ENCODE measurements at places on chromosomes 16 and 17.
A peak's percentile ranks its signal among the peaks of the same experiment; 100 is the strongest.

GRCh38 chr17:59542960-59543635 is 22.3 kb upstream of the DHX40 start:
- DNase-seq = no peak

DNA sequence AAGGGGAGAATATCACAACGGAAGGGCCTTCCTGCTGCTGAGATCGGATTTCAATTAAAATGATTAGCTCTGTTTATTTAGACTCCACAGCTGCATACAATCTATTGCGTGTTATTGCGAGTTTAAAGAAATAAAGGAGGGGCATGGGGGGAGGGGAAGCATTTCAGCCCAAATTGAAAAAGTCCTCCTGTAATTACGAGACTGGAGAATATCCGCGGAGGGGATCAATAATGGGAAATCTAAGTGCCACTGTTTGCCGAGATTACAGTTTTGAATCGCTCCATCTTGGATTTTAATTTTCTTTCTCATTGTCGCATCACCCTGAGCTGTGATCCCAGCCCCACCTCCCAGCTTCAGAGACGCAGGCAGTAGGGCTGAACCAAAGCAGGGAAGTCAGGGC is 15.7 kb upstream of the RPL38 start:
- no peak for DNase-seq

DNA sequence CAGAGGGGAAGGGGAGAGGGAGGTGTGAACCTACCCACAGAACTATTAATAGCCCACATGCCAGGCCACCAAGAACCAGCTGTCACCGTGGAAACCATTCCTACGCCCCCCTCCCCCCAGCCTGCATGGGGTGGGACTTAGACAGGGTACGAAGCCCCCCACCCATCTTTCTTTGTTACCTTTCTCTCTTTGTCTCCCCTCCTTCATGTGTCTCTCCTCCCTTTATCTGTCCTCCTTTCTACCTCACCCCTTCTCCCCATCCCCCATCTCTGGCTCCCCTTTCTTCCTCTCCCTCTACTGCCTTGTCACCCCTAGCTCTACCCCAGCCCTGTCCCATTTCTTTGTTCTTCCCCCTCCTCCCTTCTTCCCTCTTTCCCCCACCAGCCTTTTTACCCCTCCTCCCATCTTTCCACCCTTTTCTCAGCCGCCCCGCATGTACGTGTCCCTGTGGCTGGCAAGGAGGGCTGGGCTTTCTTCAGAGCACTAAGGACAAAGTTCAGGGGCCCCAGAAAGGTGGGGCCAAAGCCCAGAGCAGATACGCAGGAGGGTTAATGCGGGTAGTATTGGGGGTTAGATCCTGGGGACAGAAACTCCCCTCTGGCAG is 8.0 kb downstream of the THRA start:
- no peak for DNase-seq

DNA sequence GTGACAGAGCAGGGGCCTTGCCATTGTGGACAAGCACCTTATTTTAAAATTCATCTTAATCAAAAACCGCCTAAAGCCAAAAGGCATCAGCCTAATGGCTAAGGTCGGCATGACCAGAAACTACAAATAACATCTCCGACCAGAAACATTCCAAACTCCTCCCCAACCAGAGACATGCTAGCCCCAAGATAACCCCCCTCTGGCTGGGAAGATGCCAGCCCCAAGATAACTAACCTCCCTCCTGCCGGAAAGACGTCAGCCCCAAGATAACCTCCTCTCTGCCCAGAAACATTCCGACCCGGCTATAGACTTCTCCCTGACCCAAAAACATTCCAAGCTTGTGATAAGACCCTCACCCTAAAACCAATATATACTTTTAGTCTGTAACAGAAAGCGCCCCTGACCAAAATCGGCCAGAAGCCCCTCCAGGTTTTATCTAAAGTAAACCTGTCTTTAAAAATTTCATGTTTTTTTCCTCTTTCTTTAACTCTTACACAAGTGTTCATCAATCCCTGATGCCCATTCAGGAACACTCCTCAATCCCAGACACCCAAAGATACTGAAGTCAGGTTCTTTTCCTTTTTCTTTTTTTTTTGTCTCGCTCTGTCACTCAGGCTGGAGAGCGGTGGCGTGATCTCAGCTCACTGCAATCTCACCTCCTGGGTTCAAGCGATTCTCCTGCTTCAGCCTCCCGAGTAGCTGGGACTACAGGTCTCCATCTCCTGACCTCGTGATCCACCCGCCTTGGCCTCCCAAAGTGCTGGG is 32.7 kb downstream of the TLE7 start:
- no peak for DNase-seq

DNA sequence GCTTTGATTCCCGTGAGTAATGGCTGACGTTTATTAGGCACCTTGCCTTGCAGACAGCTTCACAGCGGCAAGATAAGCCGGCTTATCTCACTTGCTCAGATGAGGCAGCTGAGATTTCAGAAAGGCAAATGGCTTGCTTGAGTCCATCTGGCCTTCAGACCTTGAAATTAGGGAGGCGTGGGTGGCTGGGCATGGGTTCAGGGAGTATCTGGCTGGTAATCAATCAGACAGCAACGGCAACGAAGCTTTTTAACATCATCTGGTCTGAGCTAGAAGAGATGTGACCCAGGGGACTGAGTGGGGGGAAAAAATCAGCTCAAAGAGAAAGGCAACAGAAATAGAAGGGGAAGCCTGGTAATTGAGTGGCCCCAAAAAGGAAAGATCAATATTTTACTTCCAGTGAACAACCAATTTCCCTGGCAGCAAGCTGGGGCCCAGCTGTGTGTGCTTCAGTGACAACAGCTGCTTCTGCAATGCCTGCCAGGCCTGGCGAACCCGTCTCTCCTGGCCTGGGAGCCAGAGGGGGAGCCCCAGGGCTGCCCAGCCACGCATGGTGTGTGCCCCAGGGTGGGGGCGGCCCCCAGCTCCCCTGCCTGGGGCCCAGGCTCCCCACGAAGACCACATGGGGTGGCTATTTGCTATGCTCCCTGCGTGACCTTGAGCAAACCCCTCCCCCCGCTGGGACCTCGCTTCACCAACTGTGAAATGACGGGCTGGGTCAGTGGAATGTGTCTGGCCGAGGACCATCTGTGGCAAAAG is 34.0 kb downstream of the RAB11FIP4 start:
- DNase-seq = no peak

GRCh38 chr16:2966043-2966807 is 2.1 kb downstream of the KREMEN2 start:
- no peak for DNase-seq

DNA sequence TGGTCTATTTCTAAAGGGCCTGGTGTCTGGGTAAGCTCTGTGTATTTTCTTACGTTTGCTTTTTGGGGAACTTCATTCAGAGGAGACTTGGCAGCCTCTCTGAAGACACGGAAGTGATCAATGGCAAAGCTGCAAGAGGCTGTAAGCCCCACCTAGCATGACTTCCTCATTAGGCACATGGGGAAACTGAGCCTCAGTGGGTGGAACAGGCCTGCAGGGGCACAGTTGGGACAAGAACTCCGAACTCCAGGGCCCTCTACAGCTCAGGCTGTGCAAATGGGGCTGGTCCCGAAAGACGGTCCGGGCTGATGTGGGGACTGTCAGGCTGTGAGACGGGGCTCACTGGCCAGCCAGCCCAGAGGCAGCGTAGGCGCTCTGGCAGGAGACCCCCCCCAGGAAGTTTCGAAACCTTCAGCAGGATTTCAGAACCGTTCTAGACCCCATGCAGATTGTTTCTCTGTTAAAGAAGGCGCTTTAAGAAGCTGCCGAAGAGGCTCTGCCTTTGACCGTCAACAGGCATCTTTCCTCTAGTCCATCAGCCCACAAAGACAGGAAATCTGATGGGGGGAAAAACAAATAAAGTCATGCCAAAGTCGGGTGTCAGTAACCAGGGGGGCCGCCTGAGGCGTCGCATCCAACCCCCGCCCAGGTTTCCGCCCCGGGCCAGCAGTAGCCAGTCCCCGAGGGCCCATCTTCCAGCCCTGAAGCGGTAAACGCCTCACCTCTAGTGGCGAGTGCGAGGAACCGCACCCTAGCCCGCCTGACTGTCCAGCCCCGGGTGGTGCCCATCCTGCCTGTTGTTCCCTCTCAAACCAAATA is 79.8 kb upstream of the TBC1D3K start:
- DNase-seq = peak; percentile 30

DNA sequence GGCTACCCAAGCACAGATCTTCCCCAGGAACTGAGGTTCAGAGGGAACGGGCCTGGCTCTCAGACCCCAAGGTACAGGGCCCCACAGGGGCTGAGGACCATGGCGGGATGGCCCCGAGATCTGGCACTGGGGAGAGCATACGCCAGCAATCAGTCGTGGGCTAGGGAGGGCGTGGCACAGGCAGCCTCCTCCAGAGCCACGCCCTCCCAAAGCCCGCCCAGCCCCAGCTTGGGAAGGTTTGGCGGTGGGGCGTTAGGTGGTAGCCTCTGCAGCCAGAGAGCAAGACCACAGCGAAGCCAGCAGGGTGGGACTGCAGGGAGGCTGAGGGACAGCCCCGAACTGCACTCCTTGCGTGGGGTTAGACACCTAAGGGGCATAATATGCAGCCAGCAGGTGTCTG is 11.6 kb downstream of the WNT9B start:
- DNase-seq = no peak

- DNase-seq = no peak
Observed at GRCh38 chr16:62298600-62298999, 262.4 kb upstream of the CDH8 start.

DNA sequence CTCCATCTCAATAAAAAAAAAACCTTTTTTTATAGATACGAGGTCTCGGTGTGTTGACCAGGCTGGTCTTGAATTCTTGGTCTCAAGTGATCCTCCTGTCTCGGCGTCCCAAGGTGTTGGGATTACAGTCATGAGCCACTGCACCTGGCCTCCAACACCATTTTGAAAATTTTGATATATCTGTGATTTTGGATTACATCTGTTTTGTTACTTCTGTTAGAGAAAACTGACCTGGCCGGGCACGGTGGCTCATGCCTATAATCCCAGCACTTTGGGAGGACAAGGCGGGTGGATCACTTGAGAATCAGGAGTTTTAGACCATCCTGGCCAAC is 18.6 kb downstream of the RMI2 start:
- DNase-seq = no peak

Data from stimulated activated naive CD4-positive, alpha-beta T cell treated with Interleukin-2 at 50 U/mL for 16 hours (primary cell).